ENCODE measurements at places on chromosomes 5 and 9.

DNA sequence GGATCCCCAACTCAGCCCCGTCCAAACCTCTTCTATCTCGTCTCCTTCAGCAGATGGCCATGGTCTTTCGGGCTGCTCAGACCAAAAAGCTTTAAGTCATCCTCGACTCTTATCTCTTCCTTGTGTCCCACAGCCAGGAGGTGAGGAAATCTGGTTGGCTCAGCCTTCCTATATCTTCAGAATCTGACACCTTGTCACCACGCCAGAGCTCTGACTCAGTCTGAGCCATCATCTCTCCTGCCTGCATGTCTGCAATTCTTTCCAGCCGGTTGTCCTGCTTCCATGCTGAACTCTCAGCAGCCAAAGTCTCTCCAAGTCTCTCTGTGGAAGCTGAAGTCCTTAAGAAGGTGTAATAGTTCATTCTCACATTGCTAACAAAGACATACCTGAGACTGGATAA, 419.3 kb upstream of the ADAMTS16 start:
- DNase-seq: no peak

GRCh38 chr5:5050801-5051200, 89.3 kb upstream of the ADAMTS16 start:
- DNase-seq: no peak

GRCh38 chr5:35869685-35870277, 13.1 kb downstream of the IL7R start:
- DNase-seq: no peak

- DNase-seq: peak; percentile 31
These were observed 448 bp downstream of the RELL2 start for GRCh38 chr5:141637123-141637766.

GRCh38 chr5:154372661-154373060, 73.1 kb upstream of the SAP30L start:
- no peak for DNase-seq

GRCh38 chr9:113998525-113999255, 79.4 kb downstream of the AMBP start:
- no peak for DNase-seq
